Heart left ventricle (tissue), 16 donors: ENCODE measurements at places on chromosomes 4 and X. TPM values are rescaled to one million over a fixed set of nuclear protein-coding genes. Genes with fewer than 3 reads are reported as not detected.

EDA gene
- 7.7 TPM for total RNA-seq

PCDH7 gene
- total RNA-seq: 82.6 TPM

RPGR gene
- 5.5 TPM for total RNA-seq

DNA sequence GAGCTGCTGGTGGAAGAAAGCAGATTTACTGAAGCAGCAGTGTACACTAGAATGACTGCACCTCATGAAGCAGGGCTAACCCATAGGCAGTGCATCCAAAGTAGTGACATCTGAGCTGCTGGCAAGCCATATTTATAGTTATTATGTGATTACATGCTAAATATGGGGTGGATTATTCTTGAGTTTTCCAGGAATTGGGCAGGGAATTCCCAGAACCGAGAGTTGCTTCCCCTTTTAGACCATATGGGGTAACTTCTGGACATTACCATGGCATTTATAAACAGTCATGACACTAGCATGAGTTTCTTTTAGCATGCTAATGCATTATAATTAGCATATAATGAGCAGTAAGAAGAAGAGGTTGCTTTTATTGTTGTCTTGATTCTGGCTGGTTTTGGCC is 665.8 kb upstream of the POU3F4 start:
- H3K27me3 ChIP-seq: no peaks in the 10 kb centered on the region
- H3K4me3 ChIP-seq: no peak overlapping the region
- H3K4me1 ChIP-seq: no peaks in the 10 kb centered on the region
- no peak for DNase-seq
- no peaks in the 10 kb centered on the region for H3K36me3 ChIP-seq
- no peak overlapping the region for H3K27ac ChIP-seq

- H3K27ac ChIP-seq: no peak overlapping the region
- no peak overlapping the region for H3K4me3 ChIP-seq
- no peak for DNase-seq
- peaks cover 8% of the 10 kb centered on the region for H3K4me1 ChIP-seq
- no peaks in the 10 kb centered on the region for H3K36me3 ChIP-seq
These were observed 5.2 kb upstream of the PGRMC1 start for GRCh38 chrX:119230850-119231249.

- H3K27ac ChIP-seq: no peak overlapping the region
- H3K4me3 ChIP-seq: no peak overlapping the region
- H3K4me1 ChIP-seq: peaks cover 8% of the 10 kb centered on the region
- H3K36me3 ChIP-seq: no peaks in the 10 kb centered on the region
These were observed 17.9 kb downstream of the MID1IP1 start for GRCh38 chrX:38819163-38819562.

GRCh38 chrX:111336141-111336540 is 65.9 kb upstream of the CAPN6 start:
- no peaks in the 10 kb centered on the region for H3K36me3 ChIP-seq
- no peak overlapping the region for H3K27ac ChIP-seq
- H3K27me3 ChIP-seq: no peaks in the 10 kb centered on the region
- no peak overlapping the region for H3K4me3 ChIP-seq
